ENCODE measurements at places on chromosomes 7 and 10.

DNA sequence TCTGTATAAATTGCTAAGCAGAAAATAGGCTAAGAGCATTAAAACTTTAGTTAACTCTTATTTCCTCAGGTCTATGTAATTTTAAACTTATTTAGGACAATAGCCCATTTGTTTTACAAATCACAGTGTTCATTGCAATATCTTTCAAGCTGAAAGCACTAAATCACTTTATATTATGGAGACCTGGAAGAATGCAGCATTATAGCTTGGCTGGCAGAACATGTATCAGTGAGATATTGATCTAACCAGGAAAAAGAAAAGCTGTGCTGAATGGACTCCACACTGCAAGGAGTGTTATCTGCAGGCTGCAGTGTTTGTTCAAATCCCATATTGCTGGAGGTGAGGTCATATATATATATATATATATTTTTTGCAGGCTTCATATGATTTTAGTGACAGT is 517.5 kb downstream of the NRG3 start:
- DNase-seq: no peak

GRCh38 chr7:127882313-127882920 is 148.8 kb downstream of the LRRC4 start:
- no peak for DNase-seq

GRCh38 chr10:131270461-131271190 is 40.9 kb downstream of the TCERG1L start:
- DNase-seq: no peak

- DNase-seq: peak; percentile 56
These were observed 5.4 kb downstream of the PRF1 start for GRCh38 chr10:70596860-70597809.

DNA sequence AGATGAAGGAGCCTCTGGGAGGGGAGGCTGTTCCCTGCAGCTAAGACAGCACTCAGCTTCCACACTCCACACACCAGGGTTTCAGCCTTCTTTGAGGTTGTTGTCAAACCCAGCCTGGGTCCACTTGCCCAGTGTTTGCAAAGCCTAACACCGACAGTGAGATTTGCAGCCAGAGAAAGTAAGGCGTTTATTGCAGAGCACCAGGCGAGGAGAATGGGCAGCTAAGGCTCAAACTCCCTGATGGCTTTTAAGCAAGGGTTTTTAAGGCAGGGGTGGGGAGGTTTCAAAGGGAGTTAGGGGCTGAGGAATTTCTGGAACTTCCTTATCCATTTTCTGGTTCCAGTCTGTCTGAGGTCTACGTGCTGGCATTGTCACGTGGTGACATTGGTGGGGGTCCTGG is 4.7 kb upstream of the ZNF775 start:
- DNase-seq: no peak

GRCh38 chr7:22355620-22356009 is 1.3 kb downstream of the RAPGEF5 start:
- no peak for DNase-seq

Data from muscle of arm (tissue), 14 donors.